Fibroblast of lung (primary cell): ENCODE measurements at places on chromosomes 5 and 9. TPM values are rescaled to one million over a fixed set of nuclear protein-coding genes. Genes with fewer than 3 reads are reported as not detected.
A peak's percentile ranks its signal among the peaks of the same experiment; 100 is the strongest.

- no peaks in the 10 kb centered on the region for H3K36me3 ChIP-seq
- H3K27me3 ChIP-seq = no peaks in the 10 kb centered on the region
- H3K4me3 ChIP-seq = no peak overlapping the region
- no peak for DNase-seq
- no peak overlapping the region for H3K27ac ChIP-seq
- H3K4me1 ChIP-seq = no peaks in the 10 kb centered on the region
These were observed 26.2 kb downstream of the PPARGC1B start for GRCh38 chr5:149756354-149756753.

- H3K4me1 ChIP-seq = no peaks in the 10 kb centered on the region
- no peak overlapping the region for H3K27ac ChIP-seq
- no peaks in the 10 kb centered on the region for H3K27me3 ChIP-seq
- no peak for DNase-seq
- H3K36me3 ChIP-seq = no peaks in the 10 kb centered on the region
These were observed 16.5 kb upstream of the UBE2QL1 start for GRCh38 chr5:6432206-6432605.

- H3K4me1 ChIP-seq = no peaks in the 10 kb centered on the region
- DNase-seq = no peak
- no peaks in the 10 kb centered on the region for H3K36me3 ChIP-seq
- no peak overlapping the region for H3K27ac ChIP-seq
These were observed 84.4 kb upstream of the HSPA9 start for GRCh38 chr5:138659561-138659960.

FTMT gene
- total RNA-seq = not detected in 2 replicates

DNA sequence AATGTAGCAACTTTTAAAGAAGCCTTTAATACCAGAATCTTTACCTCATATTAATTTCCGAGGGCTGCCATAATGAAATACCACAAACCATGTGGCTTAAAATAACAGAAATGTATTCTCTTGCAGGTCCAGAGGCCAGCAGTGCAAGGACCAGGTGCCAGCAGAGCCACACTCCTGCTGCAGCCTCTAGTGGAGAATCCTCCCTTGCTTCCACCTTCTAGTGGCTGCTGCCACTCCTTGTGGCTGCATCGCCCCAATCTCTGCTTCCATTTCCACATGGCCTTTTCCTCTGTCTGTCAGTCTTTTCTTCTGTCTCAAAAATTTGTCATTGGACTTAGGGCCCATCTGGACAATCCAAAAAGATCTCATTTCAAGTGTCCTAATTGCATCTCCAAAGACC lies 401.5 kb downstream of the EFNA5 start:
- no peaks in the 10 kb centered on the region for H3K4me1 ChIP-seq
- DNase-seq = no peak
- no peak overlapping the region for H3K4me3 ChIP-seq
- H3K36me3 ChIP-seq = no peaks in the 10 kb centered on the region

OR13C5 gene
- total RNA-seq = not detected in 2 replicates

DNA sequence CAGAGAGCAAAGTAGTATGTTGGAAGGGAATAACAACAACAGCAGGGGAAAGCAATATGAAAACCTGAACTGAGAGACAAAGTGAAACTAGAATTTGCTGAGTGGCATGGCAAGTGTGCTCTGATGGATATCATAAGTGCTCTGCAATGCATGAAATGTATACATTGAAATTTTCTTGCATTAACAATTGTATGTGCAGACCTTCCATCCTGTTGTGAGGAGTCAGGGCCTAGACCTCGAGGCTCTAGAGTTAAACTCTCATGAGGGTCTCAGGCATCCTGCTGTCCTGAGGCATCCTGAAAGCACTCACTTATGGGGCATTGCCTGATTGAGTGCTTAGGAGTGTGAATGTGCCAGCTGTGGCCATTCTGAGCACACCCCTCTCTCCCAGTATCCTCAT lies 1.1 kb downstream of the ECM2 start:
- H3K27ac ChIP-seq = peak overlapping the region; percentile 48
- H3K4me3 ChIP-seq = peak overlapping the region; percentile 41
- no peaks in the 10 kb centered on the region for H3K36me3 ChIP-seq
- H3K27me3 ChIP-seq = no peaks in the 10 kb centered on the region
- peaks cover 4% of the 10 kb centered on the region for H3K4me1 ChIP-seq

DNA sequence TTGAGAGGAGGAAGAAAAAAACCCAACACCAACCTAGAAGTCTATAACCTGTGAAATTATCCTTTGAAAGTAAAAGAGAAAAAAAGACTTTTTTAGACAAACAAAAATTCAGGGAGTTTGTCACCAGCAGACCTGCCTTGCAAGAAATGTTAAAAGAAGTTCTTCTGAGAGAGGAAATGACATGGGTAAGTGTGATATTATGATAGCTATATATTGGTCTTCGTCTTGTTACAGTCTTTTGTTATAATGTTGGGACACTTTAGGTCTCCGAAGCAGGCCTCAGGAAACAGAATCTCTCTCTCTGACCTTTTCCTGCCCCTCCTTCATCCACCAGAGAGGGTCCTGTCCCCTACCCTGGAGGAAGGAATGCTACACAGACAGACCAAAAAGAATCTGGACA lies 16.6 kb upstream of the MLANA start:
- no peaks in the 10 kb centered on the region for H3K4me1 ChIP-seq
- DNase-seq = no peak

- no peak overlapping the region for H3K27ac ChIP-seq
- no peak overlapping the region for H3K4me3 ChIP-seq
- no peak for DNase-seq
- H3K4me1 ChIP-seq = no peaks in the 10 kb centered on the region
These were observed 72.7 kb downstream of the SEMA4D start for GRCh38 chr9:89425024-89425805.

- H3K36me3 ChIP-seq = no peaks in the 10 kb centered on the region
- DNase-seq = no peak
- no peak overlapping the region for H3K4me3 ChIP-seq
- peaks cover 3% of the 10 kb centered on the region for H3K4me1 ChIP-seq
- no peak overlapping the region for H3K27ac ChIP-seq
- peaks cover 24% of the 10 kb centered on the region for H3K27me3 ChIP-seq
These were observed 5.5 kb upstream of the FIBCD1 start for GRCh38 chr9:130944510-130945058.

NPDC1 gene
- 10.5 and 15.7 TPM in 2 replicates for total RNA-seq

PCDHGA8 gene
- total RNA-seq = 2.6 and 4.6 TPM in 2 replicates

PCDHB16 gene
- 0.51 and 1.5 TPM in 2 replicates for total RNA-seq

CBY3 gene
- not detected in 2 replicates for total RNA-seq

- H3K4me3 ChIP-seq = no peak overlapping the region
- H3K4me1 ChIP-seq = no peaks in the 10 kb centered on the region
- H3K27ac ChIP-seq = no peak overlapping the region
- DNase-seq = no peak
- no peaks in the 10 kb centered on the region for H3K36me3 ChIP-seq
- no peaks in the 10 kb centered on the region for H3K27me3 ChIP-seq
These were observed 1931.0 kb upstream of the CDH6 start for GRCh38 chr5:29262339-29263123.

- no peaks in the 10 kb centered on the region for H3K36me3 ChIP-seq
- H3K4me3 ChIP-seq = no peak overlapping the region
- H3K27me3 ChIP-seq = no peaks in the 10 kb centered on the region
- no peak for DNase-seq
- no peaks in the 10 kb centered on the region for H3K4me1 ChIP-seq
These were observed 110.0 kb upstream of the TUT7 start for GRCh38 chr9:86464242-86464641.

- H3K4me3 ChIP-seq = no peak overlapping the region
- H3K27ac ChIP-seq = no peak overlapping the region
- no peaks in the 10 kb centered on the region for H3K4me1 ChIP-seq
These were observed 14.3 kb upstream of the SNCAIP start for GRCh38 chr5:122297587-122298298.

GRCh38 chr5:139574641-139575312 lies 13.6 kb downstream of the UBE2D2 start:
- H3K27me3 ChIP-seq = no peaks in the 10 kb centered on the region
- peaks cover 3% of the 10 kb centered on the region for H3K4me1 ChIP-seq
- H3K36me3 ChIP-seq = no peaks in the 10 kb centered on the region
- DNase-seq = peak; percentile 60
- H3K27ac ChIP-seq = no peak overlapping the region

TTC16 gene
- under 0.01 TPM in 2 replicates for total RNA-seq

GRCh38 chr5:32029261-32029660 lies 144.9 kb downstream of the GOLPH3 start:
- no peak overlapping the region for H3K27ac ChIP-seq
- H3K27me3 ChIP-seq = no peaks in the 10 kb centered on the region
- peaks cover 11% of the 10 kb centered on the region for H3K4me1 ChIP-seq
- H3K36me3 ChIP-seq = no peaks in the 10 kb centered on the region
- H3K4me3 ChIP-seq = no peak overlapping the region

- H3K27me3 ChIP-seq = no peaks in the 10 kb centered on the region
- H3K36me3 ChIP-seq = no peaks in the 10 kb centered on the region
- H3K27ac ChIP-seq = no peak overlapping the region
- DNase-seq = no peak
- no peak overlapping the region for H3K4me3 ChIP-seq
These were observed 278.8 kb downstream of the EBF1 start for GRCh38 chr5:158820891-158821290.

DNA sequence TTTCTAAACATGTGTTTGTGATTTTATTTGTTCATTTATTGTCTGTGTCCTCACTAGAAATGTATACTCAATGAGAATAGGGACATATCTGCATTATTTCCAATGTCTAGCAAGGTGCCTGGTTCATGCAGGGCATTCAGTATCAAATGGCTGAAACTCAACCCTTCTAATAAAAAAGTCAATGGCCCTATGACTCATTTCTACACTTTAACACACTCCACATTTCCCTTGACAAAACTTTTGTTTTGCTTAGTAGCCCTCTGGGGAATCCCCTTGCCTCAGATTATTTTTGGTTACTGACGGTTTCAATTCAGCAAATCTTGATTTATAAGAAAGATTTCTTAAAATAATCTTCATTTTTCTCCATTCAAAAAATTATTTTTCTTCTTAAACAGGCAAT lies 206.0 kb upstream of the DMRTA1 start:
- no peaks in the 10 kb centered on the region for H3K27me3 ChIP-seq
- H3K4me3 ChIP-seq = no peak overlapping the region
- H3K4me1 ChIP-seq = peaks cover 12% of the 10 kb centered on the region
- H3K36me3 ChIP-seq = no peaks in the 10 kb centered on the region

GRCh38 chr9:24488896-24489295 lies 56.8 kb downstream of the IZUMO3 start:
- DNase-seq = no peak
- no peak overlapping the region for H3K27ac ChIP-seq
- H3K27me3 ChIP-seq = no peaks in the 10 kb centered on the region
- H3K4me3 ChIP-seq = no peak overlapping the region
- no peaks in the 10 kb centered on the region for H3K4me1 ChIP-seq
- no peaks in the 10 kb centered on the region for H3K36me3 ChIP-seq

DNA sequence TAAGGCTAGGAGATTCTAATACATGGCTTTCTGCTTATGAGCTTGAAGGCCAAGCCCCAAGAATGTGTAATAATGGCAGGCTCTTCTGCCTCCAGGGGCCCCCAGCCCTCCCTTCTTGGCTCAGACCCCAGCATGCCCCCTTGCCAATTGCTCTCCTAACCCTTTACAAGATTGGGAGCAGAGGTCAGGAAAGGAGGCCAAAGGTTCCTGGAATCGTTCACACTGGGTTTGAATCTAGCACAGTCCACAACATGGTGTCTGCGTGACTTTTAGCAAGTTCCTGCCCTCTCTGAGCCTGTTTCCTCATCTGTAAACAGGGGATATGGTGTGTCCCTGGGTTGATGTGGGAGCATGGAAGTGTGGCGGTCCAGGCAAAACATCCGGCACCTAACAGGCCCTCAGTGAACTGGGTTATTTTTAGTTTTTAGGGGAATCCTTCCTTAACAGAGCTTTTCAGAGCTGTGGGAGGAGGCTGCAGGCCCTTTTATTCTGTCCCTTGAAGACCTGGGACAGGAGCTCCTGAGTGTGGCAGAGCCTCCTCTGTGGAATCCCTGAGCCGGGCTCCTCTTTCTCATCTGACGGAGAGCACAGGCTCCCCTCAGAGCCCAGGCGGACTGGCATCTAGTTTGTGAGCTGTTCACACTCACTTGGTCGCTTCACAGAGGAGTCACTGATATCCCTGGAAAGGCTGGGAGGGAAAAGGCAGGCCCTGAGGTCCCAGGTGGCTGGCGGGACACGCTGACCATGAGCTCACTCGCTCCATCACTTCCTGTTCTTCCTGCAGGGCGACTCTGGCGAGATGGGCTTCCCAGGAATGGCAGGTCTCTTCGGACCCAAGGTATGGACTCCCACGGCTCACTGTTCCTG lies 23.4 kb upstream of the ORM1 start:
- H3K4me3 ChIP-seq = no peak overlapping the region
- no peaks in the 10 kb centered on the region for H3K4me1 ChIP-seq
- H3K36me3 ChIP-seq = no peaks in the 10 kb centered on the region
- no peak overlapping the region for H3K27ac ChIP-seq

ANKRD20A1 gene
- under 0.01 TPM in 1 of 2 replicates, not detected in the other for total RNA-seq

DNA sequence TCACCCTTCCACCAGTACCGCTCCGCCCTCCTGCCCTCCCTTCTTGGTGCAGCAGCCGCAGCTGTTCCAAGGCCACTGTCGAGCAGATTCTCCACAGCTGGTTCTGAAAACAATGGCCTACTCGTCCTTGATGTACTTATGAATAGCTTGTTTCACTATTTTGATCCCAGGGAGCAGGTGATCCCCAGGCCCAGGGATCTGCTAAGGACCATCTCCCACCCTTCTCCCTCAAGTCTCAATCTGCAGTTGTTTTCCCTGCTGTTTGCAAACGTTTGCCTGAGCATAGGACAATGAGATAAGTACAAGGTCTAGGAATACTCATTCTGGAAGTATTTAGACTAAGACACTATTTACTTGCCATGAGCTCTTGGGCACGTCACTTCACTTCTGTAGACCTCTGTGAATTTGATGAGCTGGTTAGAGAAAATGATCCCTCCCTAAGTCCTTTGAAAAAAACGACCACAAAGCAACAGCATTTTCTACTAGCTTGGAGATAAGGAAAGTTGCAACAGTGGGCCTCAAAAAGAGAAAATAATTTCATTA lies 1.8 kb downstream of the LURAP1L start:
- H3K27ac ChIP-seq = peak overlapping the region; percentile 93
- peak overlapping the region; percentile 98 for H3K4me3 ChIP-seq

DNA sequence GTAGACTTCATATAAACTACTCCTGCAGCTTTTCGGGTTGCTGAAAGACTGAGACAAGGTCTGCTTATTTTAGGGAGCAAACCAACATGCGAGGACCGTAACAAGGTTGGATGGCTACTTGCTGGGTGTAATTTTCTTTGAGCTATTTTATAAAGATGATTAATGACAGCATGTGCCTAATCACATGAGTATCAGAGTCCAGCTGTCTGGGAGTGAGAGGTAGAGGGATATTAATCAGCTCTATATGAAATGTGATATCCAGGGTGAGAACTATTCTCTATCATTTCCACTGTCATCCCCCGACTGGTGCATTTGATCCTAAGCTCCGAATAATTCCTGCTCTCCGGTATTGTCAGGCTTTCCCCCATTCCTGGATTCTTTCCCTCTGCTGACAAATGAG lies 193.8 kb upstream of the HMHB1 start:
- no peaks in the 10 kb centered on the region for H3K4me1 ChIP-seq
- no peaks in the 10 kb centered on the region for H3K27me3 ChIP-seq
- no peaks in the 10 kb centered on the region for H3K36me3 ChIP-seq
- H3K27ac ChIP-seq = no peak overlapping the region
- H3K4me3 ChIP-seq = no peak overlapping the region
